ENCODE measurements at places on chromosomes 2 and 18.

DNA sequence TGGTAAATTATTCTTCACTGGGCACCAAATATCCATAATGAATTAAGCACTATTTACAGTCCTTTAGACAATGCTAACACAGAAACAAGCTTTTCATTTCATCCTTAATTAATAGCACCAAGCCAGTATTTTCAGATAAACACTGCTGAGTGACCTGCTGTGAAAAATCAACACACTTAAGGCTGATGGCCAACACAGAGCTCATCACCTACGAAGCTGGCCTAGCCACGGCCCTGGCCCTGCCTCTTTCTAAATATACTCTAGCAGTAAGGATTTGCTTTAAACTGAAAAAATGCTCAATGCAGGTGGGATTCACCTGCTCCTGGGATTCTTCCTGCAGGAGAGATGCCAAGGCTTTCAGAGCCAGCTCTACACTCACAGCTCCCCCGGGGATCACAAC, 18.4 kb downstream of the CYB5A start:
- peak; percentile 82 for DNase-seq

- no peak for DNase-seq
Measured at GRCh38 chr2:275466-275865, 10.7 kb downstream of the ACP1 start.

GRCh38 chr2:48195169-48195568, 288.9 kb upstream of the FBXO11 start:
- DNase-seq, result no peak

DNA sequence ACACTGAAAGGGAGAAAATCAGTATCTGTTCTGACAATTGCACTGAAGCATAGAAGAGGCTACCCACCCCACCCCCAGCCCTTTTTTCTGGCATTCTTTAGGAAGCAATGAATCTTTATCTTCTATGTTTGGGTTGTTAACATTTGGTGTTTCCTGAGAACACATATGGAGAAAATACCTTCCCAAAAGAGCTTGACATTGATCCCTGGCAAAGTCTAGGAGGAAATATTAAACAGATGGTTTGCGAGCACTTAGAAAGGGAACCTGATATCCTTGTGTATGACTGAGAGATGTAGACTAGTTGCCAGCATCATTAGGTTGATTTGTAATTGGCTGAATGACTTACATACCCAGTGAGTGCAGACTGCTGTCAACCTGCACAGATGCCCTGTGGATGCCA, 42.9 kb downstream of the DOK1 start:
- no peak for DNase-seq

- no peak for DNase-seq
Measured at GRCh38 chr2:72543497-72544216, 282.2 kb downstream of the EXOC6B start.

DNA sequence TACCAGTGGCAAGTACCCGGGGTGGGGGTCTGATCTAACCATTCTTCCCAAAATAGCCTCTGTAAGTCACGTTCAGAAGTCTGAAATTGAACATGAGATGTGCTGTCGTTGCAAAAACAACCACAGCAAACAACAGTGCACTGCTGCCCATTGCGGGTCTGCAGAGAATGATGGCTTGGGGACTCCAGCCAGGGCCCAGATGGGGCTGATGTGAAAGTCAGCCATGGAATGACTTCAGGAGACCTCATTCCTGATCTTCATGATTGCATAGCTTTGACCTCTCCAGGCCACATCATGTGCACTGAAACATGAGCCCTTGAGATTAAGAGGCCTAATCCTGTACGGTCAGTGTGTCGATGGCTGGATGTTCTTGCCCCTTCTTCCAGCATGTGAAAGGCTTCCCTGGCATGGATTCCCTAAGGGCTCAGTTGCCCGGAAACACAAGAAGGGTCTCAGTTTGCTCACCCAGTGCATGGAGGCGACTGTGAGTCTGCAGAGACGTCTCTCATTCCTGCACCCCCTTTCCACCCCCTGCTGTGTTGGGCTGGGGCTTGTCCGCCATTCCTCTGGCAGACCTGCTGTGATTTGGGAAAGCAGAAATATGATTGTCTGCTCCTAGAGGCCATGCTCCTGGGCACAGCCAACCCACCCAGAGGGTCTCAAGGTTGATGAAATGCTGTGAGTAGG, 191.6 kb downstream of the SEPTIN10 start:
- DNase-seq, result no peak

GRCh38 chr2:238638982-238639628, 208.8 kb upstream of the TWIST2 start:
- DNase-seq, result no peak

GRCh38 chr2:240149943-240150784, 9.7 kb upstream of the OTOS start:
- peak; percentile 20 for DNase-seq

- DNase-seq, result peak; percentile 70
Measured at GRCh38 chr18:43563780-43564179, 286.5 kb upstream of the SYT4 start.

DNA sequence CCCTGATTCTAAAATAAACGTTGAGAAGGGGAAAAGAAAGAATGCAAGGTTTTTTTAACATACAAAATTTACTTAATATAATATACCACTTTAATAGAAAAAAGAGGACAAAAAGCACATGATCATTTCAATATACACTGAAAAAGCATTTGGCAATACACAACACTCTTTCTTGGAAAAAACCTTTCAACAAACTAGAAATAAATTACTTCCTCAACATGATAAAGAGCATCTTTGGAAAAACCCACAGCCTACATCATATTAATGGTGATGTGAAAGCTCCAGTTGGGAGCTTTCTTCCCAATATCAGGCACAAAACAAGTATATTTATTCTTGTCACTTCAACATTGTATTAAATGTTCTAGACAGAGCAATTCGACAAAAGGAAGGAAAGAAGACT, 3.0 kb upstream of the POLR1B start:
- DNase-seq, result no peak

DNA sequence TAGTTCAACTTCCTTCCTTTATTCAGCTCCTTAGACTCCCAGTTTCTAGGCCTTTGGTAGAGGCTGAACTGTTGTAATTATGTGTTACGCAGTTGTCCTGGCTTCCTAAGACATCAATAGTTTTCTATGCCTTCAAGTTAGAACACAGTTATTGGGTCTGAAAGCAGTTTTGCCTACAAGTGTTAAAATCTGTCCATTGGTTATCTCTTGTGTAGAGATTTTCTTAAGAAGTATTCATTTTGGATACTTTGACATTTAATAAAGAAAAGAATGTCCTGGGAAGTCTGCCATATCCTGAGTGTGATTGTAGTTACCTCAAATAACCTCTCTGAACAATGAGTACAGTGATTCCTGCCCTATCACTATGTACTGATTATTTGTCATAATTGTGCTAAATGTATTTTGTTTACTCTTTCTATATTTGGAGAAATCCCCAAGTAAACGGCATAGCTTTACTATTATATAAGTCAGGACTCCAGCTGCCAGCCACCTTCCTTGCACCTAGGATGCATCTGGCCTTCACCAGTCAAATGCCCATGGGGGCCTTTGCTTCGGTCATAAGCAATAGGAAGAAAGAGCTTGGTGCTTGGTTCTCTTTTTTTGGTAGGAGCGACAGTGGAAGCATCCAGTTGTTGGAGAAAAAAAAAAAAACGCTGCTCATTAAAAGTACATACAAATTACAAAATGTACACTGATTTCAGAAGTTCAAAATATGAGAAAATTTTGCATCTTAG, 449.5 kb upstream of the PKDCC start:
- DNase-seq, result no peak

GRCh38 chr2:82342356-82342755, 2037.8 kb upstream of the LRRTM1 start:
- DNase-seq, result no peak

GRCh38 chr2:102317715-102318114, 6.4 kb downstream of the IL1RL1 start:
- no peak for DNase-seq

DNA sequence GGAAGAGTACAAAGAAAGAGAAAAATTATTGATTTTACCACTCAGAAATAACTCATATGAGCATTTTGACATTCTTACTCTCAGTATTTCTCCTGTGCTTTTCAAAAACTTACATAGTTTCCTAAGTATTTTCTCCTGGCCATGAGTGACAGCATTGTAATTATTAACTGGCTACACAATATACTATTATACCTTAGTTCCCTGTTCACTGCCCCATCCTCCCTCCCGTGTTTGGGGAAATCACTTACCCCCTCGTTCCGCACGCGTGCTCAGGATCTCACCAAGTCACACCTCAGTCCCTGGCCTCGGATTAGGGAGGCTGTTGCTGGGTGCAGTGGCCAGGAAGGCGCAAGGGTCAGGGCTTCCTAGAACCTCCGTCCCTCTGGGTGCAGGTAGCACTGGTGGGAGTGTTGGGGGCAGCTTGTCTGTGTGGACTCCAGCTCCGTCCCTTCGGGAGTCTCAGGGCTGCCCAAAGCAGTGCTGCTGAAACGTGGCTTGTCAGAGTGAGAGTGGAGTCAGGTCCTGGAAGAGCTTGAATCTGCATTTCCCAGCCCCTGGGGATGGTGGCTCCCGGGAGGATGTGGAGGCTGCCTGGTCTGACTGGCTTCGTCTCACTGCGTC, 23.2 kb downstream of the ATG4B start:
- DNase-seq, result no peak

GRCh38 chr2:163664610-163665009, 71.2 kb downstream of the FIGN start:
- no peak for DNase-seq

DNA sequence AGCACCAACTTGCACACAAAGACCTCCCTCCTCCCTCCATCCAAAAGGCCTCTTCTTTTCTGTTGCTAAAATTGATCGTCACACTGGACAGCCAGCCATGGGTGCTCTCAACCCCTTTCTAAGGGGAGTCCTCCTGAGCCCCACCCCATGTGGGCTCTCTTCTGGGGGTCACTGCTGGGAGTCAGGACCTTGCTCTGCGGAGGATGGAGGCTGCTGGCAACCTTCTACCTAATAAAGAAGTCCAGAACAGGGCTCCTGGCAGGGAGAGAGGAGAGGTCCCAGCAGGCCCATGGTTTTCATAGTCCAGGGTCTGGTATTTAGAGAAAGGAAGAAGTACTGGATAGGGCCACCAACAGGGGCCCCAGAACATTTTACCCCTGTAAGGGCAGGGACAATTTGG, 67.6 kb upstream of the OTOS start:
- DNase-seq, result no peak

GRCh38 chr2:151060287-151060686, 201.4 kb downstream of the RBM43 start:
- no peak for DNase-seq

- no peak for DNase-seq
Measured at GRCh38 chr2:109415581-109416013, 198.2 kb downstream of the SEPTIN10 start.

DNA sequence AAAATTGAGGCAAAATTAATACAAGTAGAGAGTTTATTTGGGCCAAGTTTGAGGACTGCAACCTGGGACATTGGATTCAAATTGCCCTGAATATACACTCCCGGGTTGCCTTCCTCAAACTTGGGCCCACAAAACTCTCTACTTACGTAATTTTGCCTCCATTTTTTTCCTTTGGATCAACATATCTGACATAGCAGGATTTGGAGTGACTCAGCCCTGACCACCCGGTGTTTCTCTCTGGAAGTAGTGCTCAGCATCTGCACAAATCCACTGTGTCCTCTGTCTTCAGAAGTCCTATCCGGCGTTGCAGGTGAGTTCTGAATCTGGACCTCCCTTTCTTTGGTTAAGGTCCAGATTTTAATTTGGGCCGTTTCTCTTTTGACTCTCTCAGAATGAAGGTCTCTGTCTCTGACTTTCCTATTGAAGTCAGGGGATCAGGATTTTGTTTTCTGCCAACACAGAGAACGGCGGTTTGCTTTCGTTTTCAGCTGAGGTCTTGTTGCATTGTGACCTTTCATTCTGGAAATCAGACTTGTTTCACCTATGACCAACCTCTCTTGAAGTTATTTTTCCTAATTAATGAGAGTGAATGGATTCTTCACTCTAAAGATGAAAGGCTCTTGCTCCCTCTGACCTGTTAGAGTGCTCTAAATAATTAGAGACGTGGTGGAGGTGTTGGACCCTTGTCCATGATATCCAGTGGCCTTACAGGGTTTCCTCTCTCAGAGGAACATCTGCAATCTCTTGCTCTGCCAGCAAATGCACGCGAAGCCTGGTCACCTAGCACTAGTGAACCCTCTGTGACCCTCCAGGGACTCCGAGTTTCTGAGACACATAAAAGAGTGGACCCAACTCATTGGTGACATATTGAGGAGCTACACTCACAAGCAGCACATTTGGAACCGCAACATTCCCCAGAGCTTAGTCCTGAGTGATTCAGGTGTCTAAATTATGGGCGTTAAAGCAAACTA, 13.6 kb downstream of the TCF23 start:
- DNase-seq, result no peak

DNA sequence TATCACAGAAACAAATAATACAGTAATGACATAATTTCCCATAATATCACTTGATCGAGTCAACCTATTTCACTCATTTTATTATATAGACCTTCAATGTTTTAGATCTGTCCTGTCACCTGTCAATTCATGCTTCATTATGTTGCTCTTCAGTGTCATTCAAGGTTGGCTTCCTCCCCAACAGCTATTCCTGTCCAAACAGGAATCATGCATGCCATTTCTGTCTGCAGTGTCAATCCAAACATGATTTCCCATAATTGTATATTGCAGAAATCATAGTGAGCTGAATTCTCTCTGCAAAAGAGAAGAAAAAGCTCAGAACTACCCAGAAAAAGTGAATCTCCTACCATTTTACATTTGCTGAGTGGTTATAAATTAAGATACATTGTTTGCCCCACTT, 628.6 kb downstream of the NR4A2 start:
- DNase-seq, result no peak

DNA sequence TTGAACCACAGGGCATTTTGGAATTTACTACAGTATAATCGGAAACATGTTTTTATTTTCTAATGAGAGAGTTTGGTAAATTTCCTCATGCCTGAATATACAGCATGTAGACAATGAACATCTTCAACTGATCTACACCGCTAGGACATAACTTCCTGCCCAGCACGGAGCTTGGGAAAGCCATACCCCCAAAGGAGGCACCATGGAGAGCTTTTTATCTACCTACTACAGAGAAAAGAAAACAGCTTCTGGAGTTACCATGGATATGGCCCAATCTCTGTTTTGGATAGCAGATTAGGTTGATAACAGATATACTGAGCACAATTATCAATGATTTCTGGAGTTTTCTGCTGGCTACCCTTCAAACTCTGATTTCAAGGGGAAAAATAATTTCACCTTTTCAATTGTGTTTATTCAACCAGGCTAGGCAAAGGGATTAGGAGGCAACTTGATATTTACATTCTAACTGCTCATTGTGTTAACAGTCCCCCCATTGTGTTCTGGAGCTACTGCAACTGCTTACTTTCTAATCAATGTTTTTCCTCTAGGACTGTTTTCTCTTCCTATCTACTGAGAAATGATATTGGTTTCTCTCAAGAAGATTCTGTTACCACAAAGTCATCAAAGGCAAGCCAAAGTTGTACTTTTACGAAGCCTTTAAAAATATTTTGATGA, 123.0 kb upstream of the ARHGAP28 start:
- DNase-seq, result peak; percentile 80

GRCh38 chr2:37189452-37190153, 1.1 kb upstream of the SULT6B1 start:
- DNase-seq, result peak; percentile 8

DNA sequence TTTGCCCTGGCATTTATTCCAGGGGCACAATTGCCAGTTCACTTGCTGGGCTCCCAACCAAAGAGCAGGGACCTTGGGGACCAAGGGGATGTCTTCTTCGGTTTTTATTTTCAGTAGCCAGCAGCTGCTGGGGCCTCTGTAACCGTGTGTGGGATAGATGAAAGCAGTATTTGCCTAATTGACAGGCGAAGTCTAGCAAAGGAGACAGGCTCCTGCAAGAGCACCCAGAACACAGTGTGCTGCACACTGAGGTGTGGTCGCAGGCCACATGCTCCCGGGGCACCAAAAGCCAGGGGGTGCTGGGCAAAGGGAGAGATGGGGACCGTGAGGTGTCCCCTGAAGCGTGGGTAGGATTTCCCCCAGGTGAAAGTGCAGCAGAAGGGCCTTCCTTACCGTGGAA, 5.3 kb downstream of the SAG start:
- no peak for DNase-seq
